Aorta (tissue), 5 donors: ENCODE measurements at places on chromosomes 16 and 17. TPM values are rescaled to one million over a fixed set of nuclear protein-coding genes. Genes with fewer than 3 reads are reported as not detected.

The RNF43 gene
- total RNA-seq, result not detected

The ASIC2 gene
- total RNA-seq, result 0.18 TPM

The PRM1 gene
- not detected for total RNA-seq

The KRT12 gene
- not detected for total RNA-seq

The HOXB7 gene
- total RNA-seq, result 14.1 TPM

The PIK3R6 gene
- 1.3 TPM for total RNA-seq

The NECAB2 gene
- total RNA-seq, result 0.75 TPM

The C16orf74 gene
- total RNA-seq, result 0.87 TPM

The CUEDC1 gene
- total RNA-seq, result 43.6 TPM

The TRAF4 gene
- 24.6 TPM for total RNA-seq

The KRT31 gene
- not detected for total RNA-seq

The FAM171A2 gene
- 2.0 TPM for total RNA-seq

The G6PC1 gene
- not detected for total RNA-seq

The CRHR1 gene
- total RNA-seq, result not detected

The RAP1GAP2 gene
- total RNA-seq, result 7.7 TPM

The TMEM114 gene
- total RNA-seq, result not detected

The CHRNE gene
- total RNA-seq, result 0.84 TPM

The FSCN2 gene
- total RNA-seq, result 3.1 TPM

The RNF222 gene
- total RNA-seq, result not detected

The KRTAP1-5 gene
- total RNA-seq, result not detected

The FOXN1 gene
- total RNA-seq, result not detected

The C1QTNF8 gene
- total RNA-seq, result 1.4 TPM

The GCGR gene
- 0.63 TPM for total RNA-seq

The IGFALS gene
- not detected for total RNA-seq

The SPATA32 gene
- not detected for total RNA-seq

The UTS2R gene
- total RNA-seq, result not detected

The OR3A3 gene
- total RNA-seq, result not detected

The PABPN1L gene
- total RNA-seq, result not detected

The MT1F gene
- 14.4 TPM for total RNA-seq

The ARHGAP44 gene
- total RNA-seq, result 12.6 TPM

The KIF2B gene
- not detected for total RNA-seq

The TMC8 gene
- total RNA-seq, result 14.4 TPM

The RHBDF2 gene
- total RNA-seq, result 30.9 TPM

The KRT34 gene
- total RNA-seq, result not detected

The SLC2A4 gene
- total RNA-seq, result 2.5 TPM

The IL17C gene
- total RNA-seq, result not detected

The SBK1 gene
- 0.33 TPM for total RNA-seq

The ZNF213 gene
- 8.0 TPM for total RNA-seq

The SMTNL2 gene
- 0.49 TPM for total RNA-seq

The ADAM11 gene
- total RNA-seq, result 0.45 TPM
